Mesothelial cell of epicardium (in vitro differentiated cells): ENCODE measurements at places on chromosomes 16 and 17.

DNA sequence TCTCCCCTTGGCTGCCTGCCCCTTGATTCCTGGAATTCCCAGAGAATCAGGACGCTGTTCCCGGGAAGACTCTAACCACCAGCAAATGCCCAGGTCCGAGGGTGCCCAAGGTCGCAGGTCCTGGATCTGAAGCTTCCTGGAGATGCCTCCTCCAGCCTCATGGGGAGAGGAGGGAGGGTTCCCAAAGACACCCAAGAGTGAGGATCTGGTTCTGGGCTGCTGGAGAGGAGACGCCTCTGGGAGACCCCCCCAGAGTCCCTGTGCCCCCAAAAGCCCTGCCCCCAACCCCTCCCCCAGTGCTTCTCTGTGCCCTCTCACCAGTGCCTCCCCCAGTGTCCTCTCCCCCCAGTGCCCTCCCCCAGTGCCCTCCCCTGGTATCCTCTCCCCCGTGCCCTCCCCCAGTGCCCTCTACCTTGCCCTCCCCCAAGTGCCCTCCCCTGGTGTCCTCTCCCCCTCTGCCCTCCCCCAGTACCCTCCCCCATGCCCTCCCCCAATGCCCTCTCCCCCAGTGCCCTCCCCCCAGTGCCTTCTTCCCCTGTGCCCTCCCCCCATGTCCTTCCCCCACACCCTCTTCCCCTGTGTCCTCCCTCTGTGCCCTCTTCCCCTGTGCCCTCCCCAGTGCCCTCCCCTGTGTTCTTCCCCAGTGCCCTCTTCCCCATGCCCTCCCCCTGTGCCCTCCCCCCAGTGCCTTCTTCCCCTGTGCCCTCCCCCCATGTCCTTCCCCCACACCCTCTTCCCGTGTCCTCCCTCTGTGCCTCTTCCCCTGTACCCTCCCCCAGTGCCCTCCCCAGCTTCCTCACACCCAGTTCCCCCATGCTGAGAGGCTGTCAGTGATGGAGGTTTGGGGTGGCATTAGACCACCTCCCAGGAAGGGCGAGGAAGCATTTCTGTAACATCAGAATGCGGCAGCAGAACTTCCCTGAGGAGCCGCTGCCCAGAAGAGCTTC lies 6.3 kb upstream of the SECTM1 start:
- DNase-seq: no peak

DNA sequence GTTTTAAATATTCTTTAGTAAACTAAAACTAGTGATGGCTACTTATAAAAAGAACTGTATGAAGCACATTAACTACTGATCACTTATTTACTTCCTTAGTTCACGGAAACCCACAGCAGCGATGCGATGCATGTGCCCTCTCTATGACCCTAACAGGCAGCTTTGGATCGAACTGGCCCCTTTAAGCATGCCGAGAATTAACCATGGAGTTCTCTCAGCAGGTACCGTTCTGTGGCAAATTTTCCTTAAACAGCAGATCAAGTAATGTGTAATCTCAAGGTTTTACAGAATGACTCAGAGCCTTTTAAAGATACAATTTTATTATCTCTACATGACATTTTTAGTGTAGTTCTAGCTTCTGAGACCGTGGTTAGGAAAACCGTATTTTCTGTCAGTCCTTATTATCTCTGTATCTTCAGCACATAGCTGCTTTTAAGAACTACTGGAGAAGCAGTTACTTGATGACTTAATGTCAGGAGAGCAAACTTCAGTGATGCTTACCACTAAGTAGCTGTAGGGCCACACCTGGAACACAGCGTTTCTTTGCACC lies 43.0 kb downstream of the GAN start:
- DNase-seq: no peak

DNA sequence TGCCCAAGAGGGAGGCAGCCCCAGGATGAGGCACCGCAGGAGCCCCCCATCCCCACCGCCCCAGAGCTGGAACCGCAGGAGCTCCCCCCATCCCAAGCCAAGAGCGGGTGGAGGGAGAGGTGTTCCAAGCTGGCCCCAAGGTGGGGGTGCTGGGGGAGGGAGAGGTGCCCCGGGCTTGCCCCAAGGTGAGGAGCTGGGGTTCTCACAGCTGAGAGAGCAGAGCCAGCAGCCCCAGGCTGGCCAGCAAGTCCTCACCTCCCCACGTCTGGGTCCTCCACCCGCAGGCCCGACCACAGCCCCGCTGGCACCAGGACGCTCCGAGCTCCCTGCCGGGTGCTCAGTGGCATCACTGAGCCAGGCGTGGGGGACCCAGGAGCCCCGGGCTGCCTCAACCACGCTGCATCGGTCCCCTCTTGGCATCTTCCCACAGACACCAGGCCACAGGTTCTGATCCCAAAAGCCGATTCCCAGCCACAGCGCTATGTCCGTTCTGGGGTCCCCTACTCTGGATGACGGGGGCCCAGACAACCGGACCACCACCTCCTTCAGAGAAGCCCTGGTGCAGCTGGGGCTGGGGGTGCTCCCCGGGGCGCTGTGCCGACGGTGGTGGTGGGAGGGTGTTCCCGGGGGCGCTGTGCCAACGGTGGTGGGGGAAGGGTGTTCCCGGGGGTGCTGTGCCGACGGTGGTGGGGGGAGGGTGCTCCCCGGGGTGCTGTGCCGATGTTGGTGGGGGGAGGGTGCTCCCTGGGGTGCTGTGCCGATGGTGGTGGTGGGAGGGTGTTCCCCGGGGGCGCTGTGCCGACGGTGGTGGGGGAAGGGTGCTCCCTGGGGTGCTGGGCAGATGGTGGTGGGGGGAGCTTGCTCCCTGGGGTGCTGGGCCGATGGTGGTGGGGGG lies 15.4 kb upstream of the WDR45B start:
- no peak for DNase-seq

GRCh38 chr16:2902337-2903130 lies 9.2 kb upstream of the FLYWCH1 start:
- DNase-seq: no peak

DNA sequence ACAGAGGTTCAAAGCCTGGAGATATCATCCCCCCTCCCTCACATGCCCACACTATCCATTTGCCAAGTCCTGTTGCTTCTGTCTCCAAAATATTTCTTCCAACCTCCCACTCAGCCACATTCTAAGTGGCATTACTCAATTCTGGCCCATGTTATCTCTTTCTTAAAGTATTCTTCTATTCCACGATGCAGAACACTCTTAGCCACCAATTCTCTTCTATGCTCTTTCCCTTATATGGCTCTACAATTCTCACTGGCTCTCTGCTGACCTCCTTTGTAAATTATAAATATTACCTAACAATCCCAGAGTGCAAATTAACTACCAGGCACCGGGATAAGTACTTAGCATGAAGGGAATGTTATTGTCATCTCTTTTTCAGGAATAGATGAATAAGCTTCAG lies 82.4 kb downstream of the KCNJ2 start:
- DNase-seq: no peak

DNA sequence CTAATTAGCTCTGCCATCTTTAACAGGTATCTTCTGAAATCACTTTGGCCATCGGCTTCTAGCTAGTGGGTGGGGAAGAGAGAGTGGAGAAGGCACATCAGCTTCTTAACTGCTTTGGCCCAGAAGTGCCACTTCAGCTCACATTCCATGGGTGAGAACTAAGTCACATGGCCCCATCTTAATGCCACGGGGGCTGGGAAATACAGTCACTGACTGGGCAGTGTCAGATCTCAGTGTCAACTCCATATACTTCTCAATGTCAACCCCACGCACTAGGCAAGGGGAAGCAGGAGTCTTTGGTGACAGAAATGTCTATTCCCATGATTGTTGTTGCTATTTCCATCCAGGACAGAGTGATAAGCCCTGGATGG lies 29.4 kb downstream of the CCR7 start:
- DNase-seq: no peak

DNA sequence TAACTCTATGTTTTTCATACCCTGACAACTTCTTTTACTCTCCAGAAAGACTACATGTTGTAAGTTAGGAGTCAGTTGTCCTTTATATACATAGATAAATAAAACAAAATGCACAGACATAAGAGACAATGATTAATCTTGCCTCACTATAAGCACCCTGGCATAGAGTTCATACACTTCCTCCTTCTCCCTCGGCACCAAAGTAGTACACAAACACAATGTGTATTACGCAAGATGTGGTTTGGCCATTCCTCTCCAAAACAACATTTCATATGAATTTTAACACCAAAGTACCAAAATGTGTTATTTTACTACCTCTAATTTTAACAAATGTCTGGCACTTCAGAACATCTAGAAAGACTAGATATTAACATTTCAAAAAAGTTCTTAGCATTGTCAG lies 17.2 kb upstream of the SLFN11 start:
- DNase-seq: no peak

DNA sequence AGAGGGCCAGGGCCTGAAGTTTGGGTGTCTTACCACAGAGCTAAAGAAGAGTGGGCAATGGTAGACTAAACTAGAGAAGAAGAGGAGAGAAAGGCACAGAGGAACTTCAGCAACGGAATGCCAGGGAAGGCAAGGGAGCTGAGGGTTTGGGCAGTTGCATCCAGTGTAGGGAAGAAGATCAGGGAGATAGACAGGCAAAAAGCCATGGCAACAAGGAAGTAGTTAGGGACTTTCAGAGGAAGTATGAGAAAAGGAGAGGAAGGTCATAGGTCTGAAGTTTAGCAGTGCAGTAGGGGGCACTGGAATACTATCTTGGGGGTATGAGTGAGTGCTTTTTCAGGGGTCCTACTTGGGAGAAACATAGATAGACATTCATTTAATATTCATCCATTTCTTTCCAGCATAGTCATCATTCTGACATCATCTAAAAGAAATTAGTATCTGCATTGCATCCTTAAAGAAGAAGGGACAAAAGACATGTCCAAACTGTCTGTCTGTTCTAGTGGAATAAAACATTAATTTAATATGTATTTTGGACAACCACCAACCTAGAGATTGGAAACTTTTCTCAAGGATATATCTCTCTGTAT lies 2.2 kb upstream of the NF1 start:
- no peak for DNase-seq

DNA sequence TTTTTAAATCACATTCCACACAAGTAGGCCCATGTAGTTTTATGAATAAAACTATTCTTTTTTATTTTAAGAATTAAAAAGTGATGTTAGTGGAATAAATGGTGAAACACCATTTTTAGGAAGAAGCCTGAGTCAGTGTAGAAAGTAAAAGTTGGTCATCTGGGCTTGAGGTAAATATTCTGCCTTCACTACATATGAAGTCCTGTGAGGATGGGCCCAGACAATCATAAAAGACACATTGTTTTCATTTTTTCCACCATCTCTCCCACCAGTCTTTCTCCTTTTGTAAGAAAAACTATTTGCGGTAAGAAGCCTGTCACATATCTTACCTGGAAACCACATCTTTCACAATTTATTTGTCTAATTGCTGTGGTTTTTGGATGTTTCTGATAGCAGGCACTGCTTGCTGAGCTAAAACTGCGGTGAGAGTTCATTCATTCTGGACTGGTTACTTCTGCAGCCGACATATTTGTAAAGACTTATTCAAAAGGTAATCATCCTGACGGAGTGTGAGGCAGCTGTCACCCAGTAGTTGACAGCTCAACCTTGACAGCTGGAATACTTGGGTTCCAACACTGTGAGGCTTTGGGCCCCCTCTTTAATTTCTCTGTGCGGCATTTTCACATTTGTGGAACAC lies 10.6 kb upstream of the RFFL start:
- no peak for DNase-seq

DNA sequence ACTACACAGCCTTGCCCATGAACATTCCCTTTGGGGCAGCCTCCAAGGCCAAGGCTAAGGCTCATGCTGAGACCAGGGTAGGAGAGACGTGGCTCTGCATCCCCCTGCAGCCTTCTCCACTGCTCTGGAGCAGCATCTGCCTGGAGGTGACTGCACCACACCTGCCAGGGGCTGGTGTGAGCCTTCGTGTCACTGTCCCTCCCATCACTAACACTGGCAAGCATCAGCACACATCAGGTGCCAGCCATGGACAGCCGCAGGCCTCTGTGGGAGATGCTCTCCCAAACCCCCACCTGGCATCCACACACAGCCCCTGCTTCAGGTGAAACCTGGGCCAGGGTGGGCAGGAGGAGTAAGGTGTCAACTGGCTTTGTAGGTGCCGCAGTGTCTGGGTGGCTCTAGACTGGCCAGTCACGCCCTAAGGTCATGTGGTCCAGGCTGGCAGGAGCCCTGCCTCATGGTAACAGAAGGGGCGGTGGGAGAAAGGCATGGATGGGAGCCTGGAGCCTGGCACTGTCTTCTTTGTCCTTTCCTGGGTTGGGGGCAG lies 18.1 kb upstream of the MTSS2 start:
- no peak for DNase-seq
